Naive thymus-derived CD4-positive, alpha-beta T cell (primary cell): ENCODE measurements at places on chromosomes 5 and 9. TPM values are rescaled to one million over a fixed set of nuclear protein-coding genes. Genes with fewer than 3 reads are reported as not detected.

DNA sequence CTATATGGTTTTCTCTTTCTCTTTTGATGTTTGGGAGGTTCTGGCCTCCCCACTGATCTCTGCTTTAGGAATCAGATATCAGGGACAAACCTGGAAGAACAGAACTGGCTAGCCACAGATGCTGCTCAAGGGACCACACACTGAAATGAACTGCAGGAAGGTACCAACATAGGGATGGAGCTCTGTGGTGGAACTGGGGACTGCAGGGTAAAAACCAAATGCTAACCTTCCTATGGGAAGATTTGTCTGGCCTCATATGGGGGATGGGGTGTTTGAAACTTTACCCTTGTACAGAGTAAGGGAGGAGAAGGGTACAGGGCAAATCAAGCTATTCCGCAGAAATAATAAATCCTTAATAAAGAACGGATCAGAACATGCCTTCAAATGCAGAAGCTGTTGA, 49.4 kb downstream of the ELOVL7 start:
- no peak for DNase-seq

- no peak for DNase-seq
Measured at GRCh38 chr5:118095115-118095514, 893.2 kb downstream of the DTWD2 start.

DNA sequence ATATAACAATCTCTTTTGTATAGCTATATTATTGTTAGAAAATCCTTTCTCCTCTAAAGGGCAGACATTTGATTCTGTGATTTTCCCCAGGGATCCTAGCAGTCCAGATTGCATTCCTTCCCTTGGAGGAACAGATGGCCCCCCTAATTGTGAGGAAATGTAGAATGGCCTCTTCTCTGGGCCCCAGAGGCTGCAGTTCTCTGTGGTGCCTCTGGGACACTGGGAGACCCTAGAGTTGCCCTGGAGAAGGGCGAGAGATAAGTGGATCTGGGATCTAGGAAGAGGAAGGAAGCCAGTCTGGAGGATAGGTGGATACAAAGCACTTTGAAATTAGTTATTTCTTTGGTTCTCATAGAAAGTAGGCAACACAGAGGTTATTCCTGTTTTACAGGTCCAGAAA, 1.9 kb upstream of the HINT2 start:
- DNase-seq = no peak

GRCh38 chr9:281741-282645, 67.3 kb downstream of the DOCK8 start:
- DNase-seq = no peak

DNA sequence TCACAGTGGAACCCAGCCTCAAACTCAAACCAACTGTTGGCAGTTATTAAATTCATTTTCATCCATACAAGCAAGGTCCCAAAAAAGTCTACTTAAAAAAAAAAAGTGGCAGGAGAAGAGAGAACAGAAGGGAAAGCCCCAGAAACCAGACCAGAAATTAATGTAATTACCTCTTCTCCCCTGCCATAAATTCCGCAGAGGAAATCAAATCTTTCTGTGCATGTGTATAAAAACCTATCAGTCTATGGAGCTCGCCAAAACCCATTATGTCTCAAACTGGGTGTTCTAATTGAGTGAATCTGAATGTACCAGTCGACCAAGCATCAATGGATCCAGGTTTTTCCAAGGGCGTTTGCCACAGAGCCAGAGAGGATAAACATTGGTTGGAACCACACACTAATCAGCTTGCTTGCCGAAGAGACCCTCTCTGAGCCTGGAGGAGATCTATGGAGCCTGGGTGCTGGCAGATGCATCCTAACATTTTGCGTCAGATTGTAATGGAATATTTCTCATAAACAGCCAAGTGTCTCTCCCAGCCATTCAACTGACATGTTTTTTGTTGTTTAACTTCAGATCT, 7.9 kb upstream of the HAND1 start:
- no peak for DNase-seq

- DNase-seq = no peak
Measured at GRCh38 chr9:124696101-124696500, 75.0 kb downstream of the NR6A1 start.

GRCh38 chr9:108844856-108845255, 10.9 kb downstream of the ACTL7B start:
- DNase-seq = no peak

PCDHAC2 gene
- not detected for total RNA-seq

GRCh38 chr9:69193685-69194032, 19.6 kb downstream of the TJP2 start:
- no peak for DNase-seq

DNA sequence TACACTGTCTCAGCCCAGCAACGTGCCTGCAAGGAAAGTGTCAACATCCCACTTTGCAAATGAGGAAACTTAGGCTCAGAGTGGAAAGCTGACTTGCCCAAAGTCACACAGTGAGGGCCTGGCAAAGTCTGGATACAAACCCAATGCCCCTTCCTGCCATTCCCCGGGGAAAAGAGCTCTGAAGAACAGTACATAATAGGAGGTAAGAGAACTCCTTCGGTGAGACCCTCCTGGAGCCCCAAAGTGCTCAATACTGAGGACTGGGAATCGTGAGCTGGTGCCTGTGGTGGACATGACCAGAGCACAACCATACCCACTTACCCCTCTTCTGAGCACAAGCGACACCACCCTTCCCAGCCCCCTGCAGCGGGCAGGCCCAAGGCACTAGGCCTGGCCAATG, 13.4 kb upstream of the CPLX2 start:
- DNase-seq = no peak

TOR4A gene
- total RNA-seq = 2.3 TPM

DNA sequence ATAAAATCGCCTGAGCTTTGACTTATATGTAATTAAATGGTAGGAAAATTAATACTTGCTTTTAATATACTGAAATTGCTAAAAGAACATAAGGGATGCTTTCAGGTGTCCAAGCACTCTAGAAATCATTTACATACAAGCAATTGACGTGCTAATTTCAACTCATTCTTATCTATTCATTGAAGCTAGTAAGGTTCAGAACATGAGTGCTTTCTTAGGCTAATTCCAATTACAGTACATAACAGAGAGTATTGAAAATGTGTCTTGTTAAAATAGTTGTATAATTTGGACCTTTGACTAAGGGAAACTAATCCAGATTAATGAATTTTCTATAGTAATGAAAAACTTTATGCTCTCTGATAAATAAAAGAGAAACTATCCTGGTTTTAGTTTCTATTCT, 1016.4 kb upstream of the TYRP1 start:
- no peak for DNase-seq

DNA sequence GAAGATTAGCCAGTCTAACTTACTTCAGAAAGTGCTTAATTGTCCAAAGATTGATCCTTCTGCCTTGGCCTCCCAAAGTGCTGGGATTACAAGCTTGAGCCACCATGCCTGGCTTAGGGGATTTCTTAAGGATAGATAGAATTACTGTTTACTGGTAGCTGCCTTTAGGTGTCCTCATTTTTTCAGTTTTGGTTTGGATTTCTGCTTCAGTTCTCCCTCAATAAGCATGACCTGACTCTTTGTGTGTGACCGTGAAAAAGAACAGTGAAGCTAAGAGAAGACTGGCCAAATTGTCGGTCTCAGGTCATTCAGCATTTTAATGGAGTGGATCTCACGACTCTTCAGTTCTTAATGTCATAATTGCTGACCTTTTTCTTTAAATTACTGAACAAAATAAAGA, 22.9 kb upstream of the CMYA5 start:
- DNase-seq = no peak
